ENCODE measurements at places on chromosomes 3 and 15.

DNA sequence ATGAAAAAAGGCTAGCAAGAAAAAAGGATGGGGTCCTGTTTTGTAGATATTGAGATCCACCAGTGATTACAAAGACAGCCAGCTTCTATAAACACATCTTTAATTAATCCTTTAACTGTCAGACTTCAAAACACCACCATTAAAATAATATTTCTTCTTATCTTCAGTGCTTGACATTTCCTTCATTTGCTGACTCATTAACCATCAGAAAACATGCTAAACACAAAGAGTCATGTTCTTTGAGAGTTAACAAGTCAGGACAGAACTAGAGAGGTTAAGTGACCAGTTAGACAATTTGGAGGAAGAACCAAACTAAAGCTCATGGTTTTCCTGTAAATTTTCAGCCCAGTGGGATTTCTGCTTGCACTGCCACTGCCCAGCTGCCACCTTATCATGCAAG is 111.4 kb downstream of the MEIS2 start:
- no peak for DNase-seq

- no peak for DNase-seq
Observed at GRCh38 chr3:12862387-12862786, 21.0 kb upstream of the RPL32 start.

GRCh38 chr3:136626493-136626892 is 125.7 kb downstream of the STAG1 start:
- no peak for DNase-seq

GRCh38 chr3:49265661-49266386 is 11.2 kb downstream of the C3orf62 start:
- no peak for DNase-seq

GRCh38 chr3:77256584-77257503 is 216.9 kb downstream of the ROBO2 start:
- DNase-seq, result no peak

DNA sequence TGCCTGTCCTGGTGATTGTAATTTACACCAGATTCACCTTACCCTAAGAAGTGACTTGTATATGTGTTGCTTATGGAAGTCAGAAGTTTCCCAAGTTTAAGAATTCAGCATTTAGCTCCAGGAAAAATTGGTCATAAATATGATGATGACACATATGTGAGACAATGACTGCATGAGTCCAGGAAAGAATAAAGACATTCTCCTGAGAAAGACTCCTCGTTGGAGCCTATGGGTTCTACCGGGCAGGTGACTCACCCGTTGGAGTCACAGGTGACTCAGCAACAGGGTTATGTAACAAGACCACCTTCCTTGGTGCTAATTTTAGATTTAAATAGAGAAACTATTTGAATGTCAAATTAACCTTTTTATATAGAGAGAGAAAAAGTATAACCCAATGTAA is 662.4 kb downstream of the FHIT start:
- no peak for DNase-seq

DNA sequence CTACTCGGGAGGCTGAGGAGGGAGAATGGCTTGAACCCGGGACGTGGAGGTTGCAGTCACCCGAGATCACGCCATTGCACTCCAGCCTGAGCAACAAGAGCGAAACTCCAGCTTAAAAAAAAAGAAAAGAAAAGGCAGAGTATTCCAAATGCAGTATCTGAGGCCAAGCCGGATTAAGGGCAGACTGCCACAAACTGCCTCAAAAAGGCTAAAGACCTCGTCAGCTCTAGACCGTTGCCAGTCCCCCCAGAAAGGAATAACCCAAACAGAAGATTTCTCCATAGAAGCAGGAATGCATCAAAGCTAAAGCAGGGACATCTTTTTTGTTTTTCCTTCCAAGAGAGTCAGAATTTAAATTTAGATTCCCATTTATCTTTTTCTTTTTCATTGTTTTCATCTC is 72.9 kb downstream of the TM4SF4 start:
- DNase-seq, result no peak

- no peak for DNase-seq
Observed at GRCh38 chr3:171661484-171661883, 148.8 kb downstream of the PLD1 start.

GRCh38 chr3:125003369-125003853 is 52.4 kb downstream of the HEG1 start:
- DNase-seq, result no peak

- no peak for DNase-seq
Observed at GRCh38 chr15:59622289-59622688, 10.7 kb downstream of the GCNT3 start.

- no peak for DNase-seq
Observed at GRCh38 chr3:188316021-188316722, 162.2 kb downstream of the LPP start.

GRCh38 chr3:185200639-185201038 is 47.8 kb upstream of the C3orf70 start:
- no peak for DNase-seq

GRCh38 chr15:55709458-55709857 is 33.5 kb downstream of the PRTG start:
- no peak for DNase-seq

GRCh38 chr3:54094926-54095325 is 27.4 kb upstream of the CACNA2D3 start:
- no peak for DNase-seq

GRCh38 chr15:93476491-93477177 is 387.6 kb upstream of the RGMA start:
- no peak for DNase-seq

DNA sequence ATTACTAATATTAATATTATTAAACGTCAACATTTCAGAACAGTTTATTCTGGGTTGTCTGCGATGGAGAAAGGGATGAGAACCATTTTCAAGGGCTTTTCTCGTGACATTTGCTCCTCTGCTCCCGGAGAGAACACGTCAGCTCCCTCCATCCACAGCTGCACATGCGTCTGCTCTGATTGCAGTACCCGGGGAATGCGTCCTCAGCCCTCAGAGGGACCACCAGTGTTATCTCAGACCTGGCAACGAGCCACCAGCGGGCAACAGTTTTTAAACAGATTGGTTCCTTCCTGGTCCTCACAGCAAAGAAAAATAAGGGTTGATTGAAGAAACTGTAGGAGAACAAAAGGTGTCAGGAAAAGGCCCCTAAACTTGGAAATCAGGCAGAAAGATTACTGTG is 202.2 kb upstream of the ADAMTS9 start:
- DNase-seq, result no peak

- DNase-seq, result no peak
Observed at GRCh38 chr3:168085491-168086119, 10.1 kb downstream of the GOLIM4 start.

GRCh38 chr3:99825004-99825640 is 7.5 kb downstream of the CMSS1 start:
- no peak for DNase-seq

- DNase-seq, result no peak
Observed at GRCh38 chr3:134342259-134342658, 32.0 kb downstream of the AMOTL2 start.

GRCh38 chr15:71066983-71067382 is 48.3 kb upstream of the THSD4 start:
- DNase-seq, result no peak

- no peak for DNase-seq
Observed at GRCh38 chr3:40379674-40380306, 7.2 kb upstream of the ENTPD3 start.

- DNase-seq, result no peak
Observed at GRCh38 chr15:62119227-62119864, 45.7 kb downstream of the C2CD4B start.

DNA sequence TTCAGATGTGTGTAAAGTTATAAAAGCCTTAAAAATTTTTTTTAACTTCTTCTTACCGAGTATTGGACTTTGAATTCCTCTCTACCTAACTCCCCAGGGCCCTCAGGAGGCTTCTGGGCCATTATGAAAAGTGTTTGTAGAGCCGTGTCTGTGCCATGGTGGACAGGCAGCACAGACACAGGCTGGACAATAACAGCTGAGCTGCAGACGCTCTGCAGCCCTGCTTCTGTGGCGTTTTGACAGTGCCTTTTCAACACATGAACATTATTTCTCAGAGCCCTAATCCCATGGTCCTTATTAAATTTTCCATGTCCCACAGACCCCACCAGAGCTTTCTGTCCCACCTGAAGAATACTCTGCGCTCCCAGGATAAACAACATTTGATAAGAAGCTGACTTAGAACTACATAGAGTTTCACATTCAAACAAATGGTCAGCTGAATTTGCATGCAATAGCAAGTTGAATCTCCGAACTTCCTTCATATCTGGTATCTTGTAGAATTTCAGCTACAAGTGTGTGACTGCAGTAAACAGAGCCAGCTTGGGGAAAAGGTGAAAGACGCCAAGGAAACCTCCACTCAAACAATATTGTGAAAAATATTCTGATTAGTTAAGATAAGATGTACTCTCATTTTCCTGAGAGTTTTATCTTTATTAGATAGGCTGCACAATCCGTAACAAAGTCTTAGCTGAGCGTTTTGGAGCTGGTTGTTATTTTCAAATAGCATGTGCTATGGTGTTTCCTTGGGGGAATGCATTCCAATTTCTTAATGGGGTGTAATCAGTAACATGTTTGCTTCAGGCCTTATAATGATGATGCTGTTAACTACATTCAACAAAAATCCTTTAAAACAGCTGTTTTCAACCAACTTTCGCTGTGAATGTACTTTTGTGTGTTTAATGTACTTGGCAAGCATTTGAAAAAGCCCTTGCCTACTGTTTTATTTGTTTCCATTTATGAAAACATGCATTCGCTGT is 378.2 kb downstream of the MECOM start:
- no peak for DNase-seq

DNA sequence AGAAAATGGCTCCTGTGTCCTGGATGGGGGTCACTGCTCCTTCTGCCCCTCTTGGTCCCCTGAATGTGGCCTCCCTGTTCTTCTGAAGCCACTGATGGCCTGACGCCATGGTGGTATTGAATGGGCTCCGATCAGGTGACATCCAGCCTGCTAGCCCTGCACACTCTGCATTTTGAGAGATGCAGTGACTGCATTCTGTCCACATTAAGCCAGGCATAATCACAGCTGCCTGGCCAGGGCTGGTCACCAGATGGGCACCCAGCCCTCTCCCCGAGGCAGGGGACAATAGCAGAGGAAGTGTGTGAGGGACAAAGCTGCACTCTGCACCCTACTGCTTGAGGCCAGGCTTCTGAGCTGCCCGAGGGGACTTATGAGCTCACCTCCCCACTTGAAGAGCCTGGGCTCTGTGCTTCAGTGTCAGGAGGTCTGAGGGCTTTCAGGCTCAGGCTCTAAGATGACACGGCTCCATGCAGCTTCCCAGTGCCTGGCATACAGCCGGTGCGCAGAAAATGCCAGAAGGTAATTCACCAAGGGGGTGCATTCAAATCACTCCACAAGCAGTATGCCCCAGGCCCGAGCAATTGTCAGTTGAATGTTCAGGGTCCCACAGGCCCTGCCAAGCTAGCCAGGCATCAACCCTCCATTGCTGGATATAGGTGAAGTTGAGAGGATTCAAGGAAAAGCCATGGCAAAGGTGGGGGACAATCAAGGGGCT is 56.8 kb downstream of the WNT7A start:
- no peak for DNase-seq

- DNase-seq, result no peak
Observed at GRCh38 chr3:37139567-37140052, 34.8 kb downstream of the LRRFIP2 start.

GRCh38 chr3:170536712-170537111 is 49.2 kb downstream of the SLC7A14 start:
- no peak for DNase-seq

GRCh38 chr3:16305111-16305541 is 40.1 kb downstream of the OXNAD1 start:
- DNase-seq, result no peak

- no peak for DNase-seq
Observed at GRCh38 chr3:98971169-98971681, 69.7 kb upstream of the DCBLD2 start.

DNA sequence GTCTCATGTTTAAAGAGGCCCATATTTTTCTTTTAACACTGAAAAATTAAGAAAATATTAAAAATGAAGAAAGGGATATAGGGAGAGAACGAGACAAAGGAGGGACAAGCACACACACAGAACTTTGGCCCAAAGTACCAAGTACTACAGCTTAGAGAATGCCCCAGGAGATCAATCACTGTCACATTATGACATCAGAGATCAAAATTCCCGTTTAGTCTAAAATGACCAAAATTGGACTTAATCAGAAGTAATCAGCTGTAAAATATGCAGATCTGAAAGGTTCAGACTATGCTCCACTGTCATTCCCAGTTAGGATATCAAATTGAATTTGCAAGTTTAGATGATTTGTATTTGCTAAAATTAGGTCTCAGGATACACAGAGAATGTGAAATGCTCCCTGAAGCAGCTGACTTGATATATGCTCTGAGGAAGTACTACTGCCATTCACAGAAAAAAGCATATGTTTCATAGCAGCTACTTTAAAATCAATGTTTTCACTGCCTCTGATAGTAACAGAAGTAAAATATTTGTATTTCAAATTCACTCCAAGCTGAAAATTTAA is 123.0 kb downstream of the PEAK1 start:
- no peak for DNase-seq

GRCh38 chr3:184566441-184567414 is 5.1 kb downstream of the EPHB3 start:
- no peak for DNase-seq

DNA sequence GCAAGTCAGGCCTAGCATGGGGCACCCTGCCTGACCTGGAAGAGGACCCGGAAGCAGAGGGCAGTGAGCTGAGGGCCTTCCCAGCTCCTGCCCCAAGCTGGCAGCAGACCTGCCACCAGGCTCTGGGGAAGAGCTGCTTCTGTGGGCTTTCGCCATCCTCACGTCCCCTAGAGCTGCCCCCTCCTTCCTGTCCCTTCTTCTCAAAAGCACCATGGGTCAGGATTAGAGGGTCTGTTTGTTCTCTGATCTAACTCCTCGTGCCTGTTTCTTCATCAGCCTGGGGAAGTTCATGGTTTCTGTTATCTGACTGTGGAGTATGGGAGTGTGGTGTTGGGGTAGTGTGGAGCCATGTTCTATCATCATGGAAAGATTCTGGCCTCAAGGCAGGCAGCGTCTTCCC is 58.4 kb upstream of the POLG start:
- DNase-seq, result no peak

DNA sequence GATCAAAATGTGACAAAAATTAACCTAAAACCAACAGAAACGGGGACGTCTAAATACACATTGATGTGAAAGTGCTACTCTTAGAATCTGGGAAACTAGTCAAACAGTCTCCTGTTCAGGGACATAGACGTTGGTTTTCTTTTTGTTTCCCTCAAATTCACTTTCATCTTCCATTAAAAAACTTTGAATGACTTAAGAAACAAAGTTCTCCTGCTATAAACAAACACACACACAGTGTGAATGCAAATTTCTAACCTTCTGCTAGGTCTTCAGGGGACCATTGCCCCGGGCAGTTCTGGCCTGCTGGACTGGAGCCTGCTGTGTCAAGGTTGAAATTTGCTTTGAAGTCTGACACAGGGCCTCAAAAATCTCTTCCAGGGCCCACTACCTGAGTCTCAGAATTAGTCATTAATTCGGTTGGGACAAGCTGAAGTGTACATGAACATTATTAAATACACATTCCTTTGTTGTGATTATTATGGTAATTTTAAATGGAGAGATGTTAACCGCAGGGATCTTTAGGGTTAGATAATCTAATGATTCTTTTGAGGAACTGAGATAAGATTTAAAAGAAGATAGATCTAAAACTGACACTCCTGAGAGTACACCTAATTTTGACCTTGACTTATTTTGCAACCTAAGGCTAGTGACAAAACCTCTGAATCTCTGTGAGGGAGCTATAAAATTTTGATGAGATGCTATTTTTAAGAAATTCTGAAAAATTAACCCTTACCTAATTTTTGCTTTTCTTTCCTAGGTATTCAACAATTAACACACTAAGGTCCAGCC is 1260.4 kb downstream of the ROBO1 start:
- no peak for DNase-seq
